ENCODE measurements at places on chromosomes 4 and X.

DNA sequence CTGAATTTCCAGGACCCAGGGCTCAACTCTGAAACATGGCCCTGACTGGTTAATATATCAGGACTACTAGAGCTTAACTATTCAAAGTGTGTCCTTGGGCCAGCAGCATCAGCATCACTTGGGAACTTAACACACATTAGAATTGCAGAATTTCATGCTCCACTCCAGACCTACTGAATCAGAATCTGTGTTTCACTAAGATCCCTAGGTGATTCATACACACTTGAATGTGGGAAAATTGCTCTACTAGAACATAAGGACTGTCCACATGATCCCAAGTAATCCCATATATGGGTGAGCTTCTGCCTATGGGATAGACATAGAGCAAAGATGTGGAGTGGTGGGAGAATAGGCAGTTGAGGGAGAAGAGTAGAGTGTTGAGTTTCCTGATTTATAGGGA lies 192.5 kb upstream of the CLNK start:
- DNase-seq = no peak

GRCh38 chr4:132910229-132910748 lies 238.8 kb upstream of the PCDH10 start:
- DNase-seq = no peak

DNA sequence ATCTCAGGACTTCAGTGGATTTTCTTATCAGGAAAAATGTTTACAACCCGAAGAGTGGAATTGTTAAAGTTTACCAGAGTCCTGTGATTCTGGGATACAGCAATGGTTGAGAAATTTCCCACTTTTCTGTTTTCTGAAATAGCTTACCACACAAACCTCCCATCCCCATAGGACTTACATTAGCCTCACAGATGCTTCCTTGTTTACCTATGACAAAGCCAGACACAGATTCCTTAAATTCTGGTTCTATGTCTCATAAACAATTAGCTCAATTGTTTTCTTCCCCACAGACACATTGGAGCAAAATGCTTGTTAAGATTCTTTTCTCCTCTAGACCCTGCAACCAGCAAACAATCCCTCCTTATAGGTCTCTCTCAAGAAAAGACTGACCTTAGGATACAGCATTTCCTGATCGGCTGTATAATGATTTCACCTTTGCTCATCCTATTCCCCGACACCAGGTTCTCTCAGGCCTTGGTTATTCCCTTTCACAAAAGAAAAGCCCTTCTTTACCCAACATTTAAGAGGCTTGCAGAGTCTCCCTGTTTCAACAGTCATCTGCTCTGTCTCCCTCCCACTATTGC lies 886.2 kb downstream of the ARAP2 start:
- DNase-seq = no peak

GRCh38 chrX:73903941-73904340 lies 340.9 kb downstream of the CHIC1 start:
- no peak for DNase-seq

DNA sequence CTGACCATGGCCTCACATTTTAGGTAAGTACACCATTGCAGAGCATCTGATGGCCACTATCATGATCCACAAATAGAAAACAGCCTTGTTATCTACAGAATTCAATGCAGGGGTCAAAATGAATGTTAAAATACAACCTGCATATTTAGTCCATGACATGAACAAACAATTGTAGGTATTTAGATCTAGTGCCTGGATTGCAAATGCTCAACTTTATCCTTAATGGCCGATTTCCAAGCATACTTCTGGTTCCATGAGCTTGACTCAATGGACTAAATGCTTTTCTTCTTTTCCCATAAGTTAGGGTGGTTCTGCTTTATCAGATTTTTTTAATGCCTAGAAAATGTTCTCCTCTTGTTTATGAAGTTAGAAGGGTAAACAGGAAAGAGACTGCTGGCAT lies 139.2 kb upstream of the TTC29 start:
- DNase-seq = no peak

- no peak for DNase-seq
Observed at GRCh38 chr4:156084373-156084772, 130.7 kb upstream of the CTSO start.

DNA sequence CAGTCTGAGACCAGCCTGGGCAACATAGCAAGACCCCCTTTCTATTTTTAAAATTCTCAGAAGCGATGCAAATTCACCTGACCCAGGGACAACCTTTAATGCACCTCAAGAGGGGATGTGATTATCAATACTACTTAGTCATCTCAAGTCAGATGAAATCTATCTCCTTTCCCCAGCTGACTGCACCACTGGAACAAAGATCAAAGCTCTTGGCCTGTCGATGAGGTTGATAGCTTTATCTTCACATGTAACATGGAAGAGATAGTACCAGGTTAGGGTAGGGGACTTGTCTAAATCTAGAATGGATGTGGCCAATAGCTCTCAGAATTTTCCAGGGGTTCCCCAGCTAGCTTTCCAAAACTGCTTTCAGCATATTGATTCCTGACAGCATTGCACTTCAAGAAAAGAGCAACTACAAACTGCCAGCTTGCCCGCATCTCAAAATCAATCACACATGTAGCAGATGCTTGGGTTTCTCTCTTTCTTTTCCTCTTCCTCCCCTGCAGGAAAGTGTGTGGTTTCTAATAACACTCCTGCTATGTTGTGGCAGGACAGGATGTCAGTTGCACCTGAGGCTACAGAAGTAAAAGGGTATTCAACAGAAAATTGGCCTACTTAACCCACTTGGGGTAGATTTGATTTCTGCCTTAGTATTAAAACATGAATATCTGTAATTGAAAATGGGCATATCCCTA lies 12.2 kb upstream of the TMEM164 start:
- DNase-seq = no peak

- DNase-seq = no peak
Observed at GRCh38 chrX:136199365-136199764, 51.8 kb downstream of the MAP7D3 start.

DNA sequence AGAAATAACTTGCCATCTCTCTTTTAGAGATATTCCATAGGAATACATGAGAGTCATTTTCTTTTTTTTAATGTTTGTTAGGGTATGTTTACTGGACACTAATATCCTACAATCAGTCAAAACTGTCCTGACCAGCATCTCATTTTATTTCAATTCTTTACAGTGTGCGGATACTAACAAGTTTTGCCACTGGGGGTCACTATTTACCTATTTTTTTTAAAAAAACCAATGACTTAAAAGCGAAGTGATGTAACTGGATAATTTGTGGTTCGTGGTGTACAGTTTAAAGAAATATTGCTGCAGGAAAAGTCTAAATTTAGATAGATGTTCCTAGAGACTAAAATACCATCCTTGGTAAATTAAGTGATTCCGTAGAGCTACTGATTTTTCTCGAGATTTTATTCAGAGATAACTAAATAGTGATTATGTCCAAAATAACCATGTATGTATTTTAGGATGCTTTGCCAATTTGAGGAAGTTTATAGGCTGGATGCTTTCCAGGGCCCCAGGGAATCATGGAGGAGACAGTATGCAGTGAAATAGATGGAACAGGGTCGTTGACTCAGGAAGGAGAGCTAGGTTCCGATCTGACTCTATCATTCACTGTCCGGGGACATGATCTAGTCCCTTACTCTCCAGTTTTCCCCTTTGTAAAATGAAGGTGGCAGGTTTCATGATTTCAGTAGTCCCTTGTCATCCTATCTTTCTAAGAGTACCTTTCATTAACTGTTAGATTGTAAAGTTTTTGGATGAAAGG lies 34.0 kb upstream of the GNPDA2 start:
- no peak for DNase-seq

- DNase-seq = no peak
Observed at GRCh38 chrX:128698573-128699181, 646.5 kb upstream of the ACTRT1 start.

DNA sequence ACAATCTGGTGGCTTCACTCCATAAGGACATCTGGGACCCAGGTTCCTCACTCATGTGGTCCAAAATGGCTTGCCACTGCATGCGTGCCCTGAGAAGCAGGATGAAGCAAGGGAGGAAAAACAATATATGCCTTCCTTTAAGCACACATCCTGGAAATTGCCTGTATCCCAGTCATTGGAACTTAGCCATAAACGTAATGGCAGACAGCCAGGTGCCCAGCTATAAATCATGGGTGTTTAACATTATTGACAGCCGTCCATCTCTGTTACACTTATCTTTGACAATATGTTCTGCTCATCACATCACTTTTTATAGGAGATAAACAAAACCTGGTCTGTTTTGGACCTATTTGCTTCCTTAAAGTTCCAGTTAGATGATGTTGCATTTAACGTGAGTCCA lies 181.0 kb downstream of the AASDH start:
- no peak for DNase-seq

DNA sequence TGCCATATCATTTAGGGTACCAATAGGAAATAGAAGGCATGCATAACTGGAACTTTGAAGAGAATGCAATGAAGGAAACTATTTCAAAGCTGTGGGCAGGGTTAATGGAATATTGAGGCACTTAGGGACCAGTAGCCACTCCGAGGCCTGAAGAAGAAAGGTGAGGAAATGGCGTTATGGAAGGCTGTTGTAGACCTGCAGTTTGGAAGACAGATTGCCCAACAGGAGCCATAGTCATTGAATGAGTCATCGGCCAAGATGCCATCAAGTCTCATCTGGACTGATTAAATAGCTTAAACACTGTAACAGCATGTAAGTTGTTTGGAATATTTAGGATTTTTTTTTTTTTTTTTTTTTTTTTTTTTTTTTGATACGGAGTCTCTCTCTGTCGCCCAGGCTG lies 11.6 kb downstream of the CXCL13 start:
- DNase-seq = no peak

DNA sequence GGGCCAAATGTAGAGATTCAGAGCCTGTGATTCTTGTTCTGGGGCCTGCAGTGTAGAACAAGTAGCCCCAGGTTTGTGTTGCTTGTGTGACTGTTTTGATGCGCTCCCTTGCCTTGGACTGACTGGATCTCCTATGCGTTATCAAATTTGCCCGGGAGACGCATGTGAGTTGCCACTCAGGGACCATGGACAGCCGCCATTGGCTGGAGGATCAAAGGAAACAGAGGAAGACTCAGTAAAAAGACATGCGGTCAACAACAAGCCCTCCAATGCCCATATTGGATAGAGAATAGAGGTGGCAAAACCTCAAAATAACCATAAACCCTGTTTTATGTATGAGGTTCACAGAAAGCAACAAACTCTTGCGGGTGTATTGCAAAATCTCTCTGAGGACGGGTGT lies 327.5 kb upstream of the IGFBP7 start:
- no peak for DNase-seq

- no peak for DNase-seq
Observed at GRCh38 chrX:68196939-68197791, 236.1 kb downstream of the OPHN1 start.

DNA sequence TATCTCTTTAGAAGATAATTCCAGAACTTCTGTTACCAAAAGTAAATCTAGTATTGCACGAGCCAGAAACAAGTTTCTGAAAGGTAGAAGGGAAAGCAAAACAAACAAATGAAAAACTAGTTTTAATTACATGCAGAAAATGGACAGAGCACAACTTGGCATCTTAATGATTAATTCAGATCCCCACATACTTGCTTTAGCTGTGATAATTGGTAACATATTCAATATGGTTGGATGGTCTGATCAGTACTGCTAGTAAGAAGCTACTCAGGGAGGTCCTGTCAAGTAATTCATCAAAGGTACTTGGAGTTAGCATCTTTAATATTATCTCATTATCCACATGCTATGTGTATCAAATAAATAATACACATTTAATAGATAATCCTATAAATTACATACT lies 204.3 kb downstream of the TRAM1L1 start:
- DNase-seq = no peak

- DNase-seq = no peak
Observed at GRCh38 chr4:183407635-183408464, 36.6 kb upstream of the CDKN2AIP start.

GRCh38 chr4:111979921-111980320 lies 165.3 kb upstream of the FAM241A start:
- DNase-seq = no peak

GRCh38 chr4:99054428-99054994 lies 34.1 kb downstream of the ADH5 start:
- no peak for DNase-seq

DNA sequence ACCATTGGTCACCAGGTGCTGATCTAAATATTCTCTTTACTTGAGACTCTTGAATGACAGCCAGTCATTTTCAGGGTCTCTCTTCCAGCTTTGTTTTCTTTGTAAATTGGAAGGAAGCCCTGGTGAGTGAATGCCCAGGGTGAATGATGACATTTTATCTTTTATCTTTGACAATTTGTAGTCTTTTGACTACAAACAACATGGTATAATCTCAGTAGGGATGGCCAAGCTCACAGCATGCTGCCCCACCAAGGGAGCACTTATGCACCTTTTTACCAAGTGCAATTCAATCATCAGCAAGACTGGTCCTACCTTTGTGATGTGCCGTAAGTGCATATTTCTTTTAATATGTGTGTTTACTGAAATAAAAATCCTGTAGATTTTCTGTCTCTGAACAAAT lies 5.7 kb downstream of the AFM start:
- DNase-seq = no peak

GRCh38 chr4:165326831-165327210 lies 648 bp upstream of the MSMO1 start:
- DNase-seq = no peak

DNA sequence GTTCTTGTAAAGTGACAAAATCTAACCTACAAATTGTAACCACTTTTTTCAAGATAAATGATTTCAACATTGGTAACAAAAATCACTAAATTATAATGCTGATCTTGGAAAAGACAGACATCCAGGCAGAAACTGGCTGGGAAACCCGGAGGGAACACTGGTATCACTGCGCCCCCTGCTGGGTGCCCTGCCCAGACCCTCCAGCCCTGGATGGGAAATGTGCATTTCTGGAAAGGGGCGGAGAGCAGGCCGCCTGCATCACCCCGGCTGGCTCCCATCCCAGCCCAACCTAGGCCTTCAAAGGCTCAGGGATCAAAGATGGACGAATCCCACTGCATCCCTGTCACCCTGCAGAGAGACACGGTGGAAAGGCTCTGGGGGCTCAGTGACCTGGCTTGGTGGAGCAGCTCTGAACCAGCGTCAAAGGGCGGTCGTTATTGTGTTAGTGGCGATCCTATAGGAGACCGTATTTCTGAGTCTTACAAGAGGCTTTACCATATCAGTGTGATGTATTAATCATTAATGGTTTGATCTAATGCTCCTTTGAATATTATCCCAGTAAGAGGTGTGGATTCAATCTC lies 37.3 kb downstream of the ACOX3 start:
- DNase-seq = peak; percentile 81

DNA sequence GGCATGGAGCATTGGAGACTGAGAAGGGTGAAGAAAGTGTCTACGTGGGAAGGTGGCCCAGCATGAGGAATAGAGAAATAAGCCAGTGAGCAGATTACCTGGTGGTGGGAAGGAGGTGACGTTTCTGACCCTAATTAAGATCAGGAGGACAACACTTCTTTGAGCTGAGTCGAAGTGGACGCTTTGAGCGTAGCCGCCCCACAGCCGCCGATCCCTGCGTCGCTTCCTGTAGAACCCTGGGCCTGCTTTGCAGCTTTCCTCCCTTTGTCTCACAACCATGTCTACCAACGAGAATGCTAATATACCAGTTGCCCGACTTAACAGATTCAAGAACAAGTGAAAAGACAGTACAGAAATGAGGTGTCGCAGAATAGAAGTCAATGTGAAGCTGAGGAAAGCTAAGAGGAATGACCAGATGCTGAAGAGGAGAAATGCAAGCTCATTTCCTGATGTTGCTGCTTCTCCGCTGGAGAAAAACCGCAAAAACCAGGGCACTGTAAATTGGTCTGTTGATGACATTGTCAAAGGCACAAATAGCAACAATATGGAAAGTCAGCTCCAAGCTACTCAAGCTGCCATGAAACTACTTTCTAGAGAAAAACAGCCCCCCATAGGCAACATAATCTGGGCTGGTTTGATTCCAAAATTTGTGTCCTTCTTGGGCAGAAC lies 6.4 kb upstream of the ANTXR2 start:
- DNase-seq = no peak

GRCh38 chr4:154005171-154005520 lies 216.3 kb upstream of the SFRP2 start:
- no peak for DNase-seq
